ENCODE measurements at places on chromosomes 1 and 21.

DNA sequence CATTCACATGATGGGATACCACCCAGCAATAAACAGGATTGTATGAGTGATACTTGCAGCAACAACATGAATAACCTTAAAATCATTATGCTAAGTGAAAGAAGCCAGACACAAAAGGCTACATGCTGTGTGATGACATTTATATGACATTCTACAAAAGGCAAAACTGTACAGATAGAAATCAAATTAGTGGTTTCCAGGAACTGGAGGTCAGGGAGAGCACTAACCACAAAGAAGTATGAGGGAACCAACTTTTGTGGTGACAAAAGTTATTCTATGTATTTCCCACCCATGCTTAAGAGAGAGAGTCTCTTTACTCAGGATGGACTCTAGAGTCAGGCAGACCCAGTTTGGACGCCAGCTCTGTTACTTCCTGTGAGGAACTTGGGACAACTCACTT, 364.5 kb upstream of the DAB1 start:
- DNase-seq, result no peak

- no peak for DNase-seq
Observed at GRCh38 chr1:203648276-203648675, 21.6 kb downstream of the ATP2B4 start.

- DNase-seq, result peak; percentile 44
Observed at GRCh38 chr1:118250232-118250631, 65.2 kb upstream of the SPAG17 start.

DNA sequence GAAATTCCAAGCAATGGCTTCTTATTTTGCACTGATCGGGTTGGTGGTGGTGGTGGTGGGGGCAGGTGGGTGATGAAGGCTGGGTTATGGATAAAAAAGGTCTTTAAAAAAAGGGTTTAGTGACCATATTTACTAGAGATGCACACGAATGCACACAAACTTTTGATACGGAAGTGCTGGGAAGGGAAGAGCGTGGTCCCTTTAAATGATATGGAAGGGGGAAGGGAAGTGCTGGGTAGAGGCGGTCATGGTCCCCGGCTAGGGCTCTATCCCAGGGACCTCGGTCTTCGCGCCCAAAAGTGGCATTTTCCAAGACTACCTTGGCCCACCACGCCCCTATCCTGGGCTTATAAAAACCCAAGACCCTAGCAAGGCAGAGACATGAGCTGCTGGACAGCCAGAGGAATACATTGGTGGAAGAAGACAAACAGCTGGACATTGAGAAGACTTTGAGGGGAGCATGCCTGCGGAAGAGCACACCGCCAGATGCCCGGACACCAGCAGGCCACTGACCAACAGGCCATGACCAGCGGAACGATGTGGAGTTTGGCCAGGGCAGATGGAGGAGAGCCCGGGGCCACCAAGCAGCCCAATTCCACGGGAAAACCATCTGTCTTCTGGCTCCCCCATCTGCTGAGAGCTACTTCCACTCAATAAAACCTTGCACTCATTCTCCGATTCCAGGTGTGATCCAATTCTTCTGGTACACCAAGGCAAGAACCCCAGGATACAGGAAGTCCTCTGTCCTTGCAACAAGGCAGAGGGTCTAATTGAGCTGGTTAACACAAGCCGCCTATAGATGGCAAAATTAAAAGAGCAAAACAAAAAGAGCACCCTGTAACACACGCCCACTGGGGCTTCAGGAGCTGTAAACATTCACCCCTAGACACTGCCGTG, 1720.2 kb downstream of the MRPL39 start:
- no peak for DNase-seq

DNA sequence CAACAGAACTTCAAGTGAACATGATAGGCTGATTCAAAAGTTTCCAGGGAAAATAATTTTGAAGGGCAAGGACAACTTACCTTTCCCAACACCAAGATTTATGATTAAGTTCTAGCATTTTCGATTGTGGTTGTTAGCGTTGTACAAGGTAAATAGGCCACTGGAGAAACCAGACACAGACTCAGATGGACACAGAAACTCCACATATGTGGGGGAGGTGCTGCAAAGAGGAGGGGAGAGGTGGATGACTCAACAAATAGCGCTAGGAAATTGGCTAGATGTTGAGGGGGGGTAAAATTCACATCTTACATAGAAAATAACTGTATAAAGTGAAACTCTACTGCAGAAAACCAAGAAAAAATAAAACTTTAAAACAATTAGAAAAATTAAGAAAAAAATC, 564.4 kb downstream of the MATN1 start:
- peak; percentile 2 for DNase-seq

GRCh38 chr21:33481314-33481943, 1.7 kb upstream of the TMEM50B start:
- DNase-seq, result no peak

DNA sequence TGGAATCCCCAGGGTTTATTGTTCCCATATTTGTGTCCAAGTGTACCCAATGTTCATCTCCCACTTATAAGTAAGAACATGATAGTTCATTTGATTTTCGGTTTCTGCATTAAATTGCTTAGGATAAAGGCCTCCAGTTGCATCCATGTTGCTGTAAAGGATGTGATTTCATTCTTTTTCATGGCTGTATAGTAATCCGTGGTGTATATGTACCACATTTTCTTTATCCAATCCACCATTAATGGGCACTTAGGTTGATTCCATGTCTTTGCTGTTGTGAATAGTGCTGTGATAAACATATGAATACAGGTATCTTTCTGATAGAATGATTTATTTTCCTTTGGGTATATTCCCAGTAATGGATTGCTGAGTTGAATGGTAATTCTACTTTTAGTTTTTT, 20.0 kb upstream of the BATF3 start:
- no peak for DNase-seq

GRCh38 chr1:221069986-221070385, 190.7 kb downstream of the HLX start:
- no peak for DNase-seq

GRCh38 chr1:189977184-189977583, 500.5 kb downstream of the BRINP3 start:
- no peak for DNase-seq

DNA sequence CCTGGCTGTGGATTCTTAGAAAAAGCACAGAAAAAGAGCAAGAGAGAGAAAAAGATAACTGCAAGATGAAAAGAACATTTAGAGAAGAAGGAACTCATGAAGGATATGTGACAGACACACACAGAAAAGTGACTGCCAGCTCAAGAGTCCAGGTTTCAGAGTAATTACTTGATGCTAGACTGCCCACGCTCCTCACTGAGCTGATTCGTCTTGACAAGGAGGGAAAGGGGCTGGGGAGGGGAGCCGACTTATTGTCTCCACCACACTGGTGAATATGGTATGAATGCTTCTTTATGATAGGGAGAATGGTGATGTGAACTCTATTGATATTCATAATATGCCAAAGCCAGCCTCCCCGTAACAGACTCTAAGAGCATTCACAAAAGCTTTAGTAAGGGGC, 140.4 kb downstream of the BRINP2 start:
- DNase-seq, result no peak

DNA sequence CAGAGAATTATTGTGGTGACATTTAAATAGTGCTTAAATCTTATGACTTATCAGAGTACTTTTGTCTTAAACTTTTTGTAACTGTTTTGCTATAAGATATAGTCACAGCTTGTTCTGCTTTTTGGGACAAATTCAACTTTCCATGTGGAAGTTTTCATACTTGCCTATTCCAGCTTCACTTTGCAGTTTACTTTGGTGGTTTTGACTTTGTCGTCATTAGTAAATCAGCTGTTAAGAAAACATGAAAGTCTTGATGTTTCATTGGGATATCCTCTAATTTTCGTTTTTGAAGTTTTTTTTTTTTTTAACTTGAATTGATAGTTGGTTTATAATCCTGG, 31.3 kb downstream of the SDCCAG8 start:
- no peak for DNase-seq

GRCh38 chr1:234841281-234841680, 231.3 kb upstream of the IRF2BP2 start:
- peak; percentile 24 for DNase-seq

- peak; percentile 53 for DNase-seq
Observed at GRCh38 chr1:16187748-16188401, 24.6 kb downstream of the ARHGEF19 start.

DNA sequence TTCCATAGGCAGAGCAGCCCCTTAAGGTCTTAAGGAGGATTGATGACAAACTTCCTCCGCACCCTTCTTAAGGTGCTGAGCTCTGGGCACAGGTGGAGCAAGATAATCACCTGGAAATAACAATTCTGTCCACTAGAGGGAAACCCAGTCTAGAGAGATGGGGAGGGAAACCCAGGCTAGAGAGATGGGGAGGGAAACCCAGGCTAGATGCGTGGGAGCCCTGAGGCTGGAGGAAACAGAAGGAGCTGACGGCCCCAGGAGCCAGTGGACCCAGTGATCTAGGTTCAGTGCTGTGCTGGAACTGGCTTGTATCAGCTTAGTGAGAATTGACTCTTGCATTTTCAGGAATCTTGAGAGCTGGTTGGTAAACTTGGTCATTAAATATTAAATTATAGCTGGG, 17.8 kb upstream of the MYCL start:
- DNase-seq, result peak; percentile 81

DNA sequence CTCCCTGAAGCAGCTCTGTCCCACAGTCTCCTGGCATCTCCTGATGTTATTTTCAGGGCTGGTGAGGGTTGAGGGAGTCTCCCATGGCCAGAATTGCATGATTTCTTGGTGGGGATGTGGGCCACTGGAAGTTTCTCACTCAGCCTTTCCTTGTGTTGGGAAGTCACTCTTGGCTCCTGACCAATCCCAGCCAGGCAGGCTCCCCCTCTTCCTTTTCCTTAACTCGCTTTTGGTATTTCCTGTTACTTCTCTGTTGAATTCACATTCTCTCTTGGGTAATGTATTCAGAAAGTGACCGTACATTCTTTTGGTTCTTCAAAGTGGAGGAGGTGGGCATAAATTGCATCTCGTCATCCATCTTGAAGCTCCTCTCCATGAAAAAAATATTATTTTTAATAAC, 135.7 kb downstream of the PCBP3 start:
- no peak for DNase-seq

DNA sequence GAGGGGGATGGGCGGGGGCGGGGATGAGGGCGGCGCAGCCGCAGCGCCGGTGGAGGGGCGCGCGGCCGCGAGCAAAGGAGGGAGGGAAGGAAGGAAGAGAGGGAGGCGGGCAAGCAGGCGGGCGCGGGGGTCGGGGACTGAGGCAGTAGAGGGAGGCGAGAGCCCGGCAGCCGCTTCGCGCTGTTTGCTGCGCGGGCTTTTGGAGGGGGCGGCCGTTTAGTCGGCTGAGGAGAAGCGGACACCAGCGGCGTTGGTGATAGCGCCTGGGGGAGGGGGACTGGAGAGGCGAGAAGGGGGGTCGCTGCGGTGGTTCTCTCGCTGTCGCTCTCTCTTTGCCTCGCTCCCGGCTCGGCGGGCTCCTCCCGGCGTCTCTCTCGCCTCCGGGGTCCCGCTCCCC, at the start of gene HS2ST1:
HS2ST1 (plus strand) TSS at position 35 of the 397 bp plus-strand sequence.
- DNase-seq, result no peak

- DNase-seq, result no peak
Observed at GRCh38 chr1:200654660-200655059, 15.0 kb downstream of the DDX59 start.

GRCh38 chr1:197130677-197131304, 15.7 kb downstream of the ASPM start:
- no peak for DNase-seq

GRCh38 chr21:26116456-26117011, 54.0 kb downstream of the APP start:
- peak; percentile 58 for DNase-seq

DNA sequence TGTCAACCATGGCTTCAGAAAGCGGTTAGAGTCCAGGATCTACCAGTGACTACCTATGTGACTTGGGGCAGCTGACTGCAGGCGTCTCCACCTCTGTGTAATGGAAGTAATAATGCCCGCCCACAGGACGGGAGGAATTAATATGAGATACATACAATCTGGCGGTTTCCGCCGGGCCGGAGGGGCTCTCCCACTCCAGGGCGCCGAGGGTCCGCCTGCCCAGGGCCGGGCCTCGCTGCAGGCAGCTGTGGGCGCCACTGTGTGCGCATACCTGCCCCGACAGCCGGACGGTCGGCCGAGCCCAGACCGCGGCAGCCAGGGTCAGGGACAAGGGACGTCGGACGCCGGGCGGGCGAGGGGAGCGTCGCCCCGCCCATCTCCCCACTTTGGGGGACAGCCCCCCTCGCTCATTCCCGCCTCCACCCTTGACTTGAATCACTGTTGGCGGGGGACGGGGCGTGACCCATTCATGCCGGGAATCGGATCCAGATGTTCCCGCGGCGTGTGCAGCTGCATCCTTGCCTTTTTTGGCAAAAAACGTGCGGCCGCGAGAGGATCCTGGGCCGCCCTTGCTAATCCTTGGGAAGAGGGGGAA, 6.0 kb upstream of the SF3A3 start:
- DNase-seq, result peak; percentile 56

DNA sequence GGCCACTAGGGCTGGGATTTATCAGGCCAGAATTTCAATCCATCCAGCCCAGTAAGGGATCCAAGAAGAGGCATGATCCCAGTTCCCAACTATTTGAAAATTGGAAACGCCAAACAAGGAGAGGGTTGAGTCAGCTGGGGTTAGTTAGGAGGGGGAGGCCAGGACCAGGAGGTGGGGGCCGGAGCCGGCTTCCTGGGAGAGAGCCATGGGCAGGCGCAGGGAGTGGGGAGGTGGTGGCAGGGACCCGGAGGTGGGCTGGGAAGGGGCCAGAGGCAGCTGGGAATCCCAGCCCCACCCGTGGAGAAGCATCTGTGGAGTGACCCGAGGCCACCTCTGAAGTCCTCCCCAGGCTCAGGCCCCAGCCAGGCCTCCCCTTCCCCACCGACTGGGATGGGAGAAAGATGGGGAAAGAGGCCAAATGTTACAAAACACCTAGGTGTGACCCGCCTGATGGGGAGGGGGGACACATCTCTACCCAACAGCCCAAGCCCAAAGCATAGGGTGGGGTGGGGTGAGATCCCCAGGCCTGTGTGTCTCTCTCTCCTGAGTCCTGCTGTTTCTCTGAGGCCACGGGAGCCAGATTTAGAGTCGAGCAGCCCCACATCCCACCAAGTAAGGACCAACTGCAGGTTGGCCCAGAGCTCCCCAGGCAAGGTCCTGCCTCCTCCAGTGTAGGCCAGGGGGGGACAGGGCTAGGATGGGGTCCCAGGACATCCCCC, 10.1 kb downstream of the HSPG2 start:
- DNase-seq, result no peak

GRCh38 chr1:23428136-23428905, 3.8 kb upstream of the TCEA3 start:
- no peak for DNase-seq

DNA sequence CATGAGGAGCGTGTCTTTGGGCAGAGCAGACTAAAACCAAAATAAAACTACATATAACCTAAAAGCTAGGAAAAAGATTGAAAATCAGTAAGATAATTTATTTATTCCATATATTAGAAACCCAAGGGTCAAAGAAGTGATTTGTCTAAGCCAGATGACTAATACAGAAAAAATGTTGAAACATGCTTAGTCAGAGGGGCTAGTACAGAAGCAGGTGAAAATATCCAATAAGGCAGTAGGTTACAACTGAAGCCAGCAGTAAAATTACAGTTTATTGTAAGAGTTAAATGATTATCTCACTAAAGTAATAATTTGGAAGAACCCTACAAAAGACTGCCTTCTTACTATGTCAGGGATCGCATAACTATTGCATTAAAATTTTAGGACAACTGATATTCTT, 1190.9 kb upstream of the PRMT6 start:
- DNase-seq, result no peak

- DNase-seq, result no peak
Observed at GRCh38 chr1:79460773-79461436, 454.4 kb upstream of the ADGRL4 start.

GRCh38 chr21:34369741-34370140, 5.6 kb upstream of the SMIM11 start:
- DNase-seq, result no peak

- DNase-seq, result no peak
Observed at GRCh38 chr1:199081739-199082138, 442.9 kb downstream of the PTPRC start.

GRCh38 chr21:21481239-21481638, 483.0 kb downstream of the NCAM2 start:
- no peak for DNase-seq

Measured in NCI-H69 (cell line).